ENCODE measurements at places on chromosomes 6 and 20. TPM values are rescaled to one million over a fixed set of nuclear protein-coding genes. Genes with fewer than 3 reads are reported as not detected.
A peak's percentile ranks its signal among the peaks of the same experiment; 100 is the strongest.

The C6orf52 gene
- total RNA-seq = 0.54 TPM

The LINC00237 gene
- total RNA-seq = not detected

DNA sequence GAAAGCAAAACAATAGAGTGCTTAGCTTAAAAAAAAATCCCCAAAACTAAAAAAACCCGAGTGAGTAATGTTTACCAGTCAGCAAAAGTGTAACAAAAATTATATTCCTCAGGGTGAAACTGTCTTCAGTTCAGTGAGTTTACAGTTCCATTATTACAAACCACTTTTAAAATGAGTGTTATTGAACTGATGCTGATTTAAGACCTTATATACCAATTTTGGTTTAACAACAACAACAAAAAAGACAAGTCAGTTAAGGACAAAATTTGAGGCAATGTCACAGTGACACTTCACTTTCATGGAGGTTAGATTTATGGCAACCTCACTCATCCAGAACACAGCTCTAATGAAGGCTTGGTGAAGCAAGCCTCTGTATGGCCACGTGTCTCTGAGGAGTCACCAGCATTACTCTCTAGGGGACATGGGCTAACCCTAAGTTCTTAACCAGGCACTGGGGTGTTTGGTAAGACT is 630.8 kb downstream of the PHF3 start:
- no peak for DNase-seq

- no peak for DNase-seq
These were observed 3.1 kb downstream of the NOP56 start for GRCh38 chr20:2655331-2656116.

GRCh38 chr6:90149280-90149679 is 147.4 kb downstream of the BACH2 start:
- DNase-seq = no peak

DNA sequence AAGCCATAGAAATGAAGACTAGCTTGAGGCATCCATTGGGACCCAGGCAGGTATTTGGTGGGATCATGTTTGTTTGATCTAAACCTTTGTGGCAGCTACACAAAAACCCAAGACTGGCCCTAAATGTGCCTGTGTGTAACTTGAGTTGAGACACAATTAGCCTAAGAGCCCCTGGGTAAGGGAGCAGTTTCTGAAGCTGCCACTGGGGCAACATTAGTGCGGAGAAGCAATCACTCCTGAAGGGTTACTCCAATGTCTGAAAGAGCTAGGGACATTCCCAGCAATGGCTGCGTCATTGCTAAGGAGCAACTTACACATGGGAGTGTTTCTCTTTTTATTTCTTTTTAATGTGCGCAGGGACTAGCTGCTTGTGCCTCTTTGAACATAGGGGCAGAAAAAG is 67.9 kb upstream of the EEF1E1 start:
- no peak for DNase-seq

DNA sequence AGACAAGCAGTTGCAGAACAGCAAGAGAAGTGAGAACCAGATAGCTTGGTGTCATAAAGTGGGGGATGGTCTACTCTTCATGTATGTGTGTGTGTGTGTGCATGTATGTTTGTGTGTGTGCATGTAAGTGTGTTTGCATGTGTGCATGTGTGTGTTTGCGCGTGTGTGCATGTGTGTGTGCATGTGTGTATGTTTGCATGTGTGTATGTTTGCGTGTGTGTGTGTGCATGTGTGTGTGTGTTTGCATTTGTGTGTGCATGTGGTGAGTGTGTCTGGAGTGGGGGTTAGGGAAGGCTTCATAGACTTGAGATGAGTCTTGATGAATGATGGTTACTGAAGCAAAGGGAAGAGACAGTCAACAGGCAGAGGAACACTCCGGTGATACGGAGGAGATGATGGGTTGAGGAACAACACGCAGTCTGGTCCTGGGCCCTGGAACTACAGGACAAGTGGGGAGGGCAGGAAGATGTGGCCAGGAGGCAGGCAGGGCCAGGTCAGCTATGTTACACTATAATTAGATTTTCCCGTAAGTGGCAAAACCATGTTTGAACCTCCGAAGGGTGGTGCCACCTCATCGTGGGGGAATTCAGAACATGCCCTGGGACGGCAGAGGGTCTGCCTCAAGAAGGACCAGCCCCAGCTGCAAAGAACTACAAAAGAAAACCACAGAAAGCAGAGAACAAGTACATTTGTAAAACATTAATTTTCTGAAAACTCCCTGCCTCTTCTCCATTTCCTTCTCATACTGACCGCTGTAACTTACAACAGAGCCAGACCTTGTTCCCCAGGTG is 38.7 kb upstream of the PDE10A start:
- no peak for DNase-seq

DNA sequence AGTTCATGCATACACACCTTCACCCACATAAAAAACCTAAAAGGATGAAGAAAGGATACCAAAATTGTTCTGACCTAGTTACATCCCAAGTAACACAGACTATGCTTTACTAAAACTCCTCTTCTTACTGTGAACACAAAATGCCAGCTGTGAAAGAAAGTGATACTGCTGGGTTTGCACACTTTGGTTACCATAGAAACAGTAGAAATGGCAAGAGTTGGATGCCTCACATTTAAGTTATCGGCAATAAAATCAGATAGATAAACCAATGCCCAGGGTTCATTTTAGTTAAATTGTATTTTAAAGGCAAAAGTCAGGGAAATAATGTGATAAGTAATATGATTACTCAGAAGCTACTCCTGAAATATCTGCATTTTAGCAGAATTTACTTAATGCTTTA is 161.9 kb downstream of the CDK19 start:
- DNase-seq = no peak

GRCh38 chr6:142518126-142518525 is 216.3 kb downstream of the ADGRG6 start:
- DNase-seq = no peak

GRCh38 chr6:51302431-51302830 is 483.8 kb downstream of the TFAP2B start:
- no peak for DNase-seq

The SAMD3 gene
- total RNA-seq = 51.0 TPM

GRCh38 chr6:167975458-167975857 is 22.0 kb upstream of the KIF25 start:
- DNase-seq = no peak

GRCh38 chr20:44884907-44885391 is 556 bp upstream of the YWHAB start:
- DNase-seq = no peak

The LHFPL5 gene
- not detected for total RNA-seq

- DNase-seq = no peak
These were observed 671.2 kb downstream of the COL12A1 start for GRCh38 chr6:74534465-74535211.

The RGS17 gene
- not detected for total RNA-seq

DNA sequence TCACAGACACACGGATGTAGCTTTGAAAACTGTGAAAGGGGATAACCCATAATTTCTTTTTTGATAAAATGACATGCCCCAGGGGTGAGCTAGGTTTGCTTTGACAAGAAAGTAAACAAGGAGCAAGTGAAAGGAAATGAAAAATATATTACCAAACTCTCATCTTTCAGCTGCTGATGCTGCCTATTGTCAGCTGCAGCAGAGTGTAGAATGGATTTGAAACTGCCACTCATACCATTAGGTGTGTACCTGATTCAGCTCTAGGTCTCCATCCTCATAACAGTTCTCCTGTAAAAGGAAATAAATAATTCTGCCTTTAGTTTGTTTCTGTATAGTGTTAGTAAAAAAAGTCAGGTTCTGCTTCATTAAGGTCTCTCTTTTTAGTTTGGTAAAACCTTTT is 415.1 kb upstream of the MARCKS start:
- DNase-seq = no peak

- no peak for DNase-seq
These were observed 117.4 kb upstream of the RPS6KA2 start for GRCh38 chr6:166744223-166745134.

DNA sequence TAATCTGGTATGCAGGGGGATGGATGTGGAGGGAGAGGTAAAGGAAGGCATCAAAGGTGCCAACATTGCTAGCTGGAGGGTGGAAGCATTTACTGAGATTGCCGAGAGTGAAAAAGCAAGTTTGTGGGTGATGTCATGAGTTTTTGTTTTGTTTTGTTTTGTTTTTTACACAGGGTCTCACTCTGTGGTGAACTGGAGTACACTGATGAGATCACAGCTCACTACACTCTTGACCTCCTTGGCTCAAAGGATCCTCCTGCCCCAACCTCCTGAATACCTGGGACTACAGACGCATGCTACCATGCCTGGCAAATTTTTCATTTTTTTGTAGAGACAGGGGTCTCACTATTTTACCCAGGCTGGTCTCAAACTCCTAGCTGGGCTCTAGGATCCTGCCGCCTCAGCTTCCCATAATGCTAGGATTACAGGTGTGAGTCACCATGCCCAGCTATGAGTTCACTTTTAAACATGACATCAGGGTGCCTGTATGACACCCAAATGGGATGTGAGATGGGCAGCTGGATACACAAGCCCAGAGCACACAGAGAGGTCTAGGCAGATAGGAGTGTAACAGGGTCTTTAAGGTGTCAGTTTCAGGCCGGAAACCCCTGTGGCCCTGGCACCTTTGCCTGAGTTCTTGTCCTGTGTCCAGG is 35.1 kb upstream of the HMGA1 start:
- DNase-seq = no peak

GRCh38 chr6:132592855-132593254 is 3.3 kb upstream of the TAAR5 start:
- DNase-seq = no peak

- no peak for DNase-seq
These were observed 162.4 kb upstream of the CST7 start for GRCh38 chr20:24786646-24787045.

The MMP24 gene
- total RNA-seq = 0.20 TPM

DNA sequence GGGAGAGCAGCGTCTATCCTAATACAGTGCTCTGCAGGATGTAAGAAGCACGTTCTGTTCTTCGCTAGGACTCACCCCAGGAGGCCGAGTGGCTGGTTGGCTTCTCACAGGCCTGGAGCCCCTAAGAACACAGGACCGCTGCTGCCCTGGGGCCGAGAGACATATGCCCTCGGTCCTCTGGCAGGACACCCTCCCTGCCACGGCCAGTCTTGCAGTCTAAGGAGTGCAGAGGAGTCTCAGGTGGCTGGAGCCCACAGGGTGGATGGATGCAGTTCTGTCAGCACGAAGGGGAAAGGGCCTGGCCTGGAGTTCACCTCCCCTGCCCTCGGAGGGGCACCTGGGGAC is 96.5 kb downstream of the SMOC2 start:
- no peak for DNase-seq

DNA sequence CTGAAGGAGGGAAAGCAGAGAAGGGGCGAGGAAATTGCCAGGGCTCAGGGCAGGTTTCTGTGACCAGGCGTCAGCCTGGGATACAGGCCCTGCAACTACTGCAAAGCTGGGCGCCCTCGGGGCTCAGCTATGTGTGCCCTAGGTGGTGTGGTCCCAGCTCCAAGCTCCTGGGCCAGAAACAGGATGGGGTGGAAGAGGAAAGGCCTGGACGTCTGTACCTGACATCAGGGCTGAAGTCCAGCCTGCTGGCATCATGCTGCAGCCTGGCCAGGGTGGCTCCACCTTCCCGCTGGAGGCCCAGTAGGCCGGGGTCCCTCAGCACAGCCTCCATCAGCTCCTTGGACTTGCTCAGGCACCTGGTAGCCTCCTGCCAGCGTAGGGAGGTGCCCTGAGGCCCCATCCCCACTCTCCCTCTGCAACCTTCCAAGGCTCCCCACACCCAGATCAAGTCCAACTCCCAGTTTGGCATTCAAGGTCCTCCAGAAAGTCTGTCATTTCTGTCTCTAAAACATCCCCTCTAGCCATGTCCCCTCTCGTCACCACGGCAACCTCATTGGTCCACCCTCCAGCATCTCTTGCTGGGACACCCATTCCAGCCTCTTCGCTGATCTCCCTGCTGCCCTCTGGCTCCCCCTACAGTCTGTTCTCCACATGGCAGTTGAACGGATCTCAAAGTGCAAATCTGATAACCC is 38.2 kb downstream of the KIAA1755 start:
- peak; percentile 65 for DNase-seq

The APOBEC2 gene
- total RNA-seq = not detected

The PRL gene
- not detected for total RNA-seq

The PKIB gene
- total RNA-seq = 1.3 TPM

The TMEM74B gene
- 4.0 TPM for total RNA-seq

GRCh38 chr6:112626468-112627082 is 279.4 kb downstream of the RFPL4B start:
- DNase-seq = no peak

The TBXT gene
- total RNA-seq = not detected

DNA sequence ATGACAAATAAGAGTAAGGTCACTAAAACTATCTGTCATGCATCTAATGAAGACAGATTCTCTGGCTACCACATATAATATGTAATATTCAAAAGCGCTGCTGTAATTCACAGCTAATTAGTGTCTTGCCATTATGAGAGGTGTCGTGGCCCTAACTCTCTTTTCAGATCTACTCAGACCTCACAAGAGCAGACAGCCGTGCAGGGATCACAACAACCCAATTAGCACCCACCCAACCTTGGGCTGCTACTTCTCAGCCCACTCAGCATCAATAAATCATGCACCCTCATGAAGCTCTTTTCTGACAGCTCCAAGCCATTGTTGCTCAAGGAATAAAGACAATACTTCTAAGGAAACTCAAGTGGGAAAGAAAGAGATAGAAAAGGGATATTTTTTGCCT is 61.5 kb downstream of the FRK start:
- DNase-seq = no peak

DNA sequence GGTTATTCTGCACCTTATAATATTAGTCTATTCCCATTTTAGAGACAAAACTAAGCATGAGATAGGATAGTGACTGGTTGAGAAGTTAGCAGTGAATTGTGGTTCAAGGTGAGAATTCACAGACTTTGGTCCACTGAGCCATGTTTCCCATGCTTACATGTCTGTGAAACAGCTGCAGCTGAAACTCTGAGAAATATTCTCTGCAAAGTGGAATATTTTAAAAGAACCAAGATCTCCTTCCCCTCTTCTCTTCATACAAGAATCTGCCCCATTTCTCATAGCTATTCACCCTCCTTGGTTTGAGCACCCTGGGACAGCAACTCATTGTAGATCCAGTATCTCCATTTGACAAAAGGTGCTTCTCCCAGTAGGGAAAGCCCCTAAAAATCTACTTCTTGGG is 70.2 kb upstream of the TMEM170B start:
- DNase-seq = no peak

The CFAP206 gene
- total RNA-seq = not detected

DNA sequence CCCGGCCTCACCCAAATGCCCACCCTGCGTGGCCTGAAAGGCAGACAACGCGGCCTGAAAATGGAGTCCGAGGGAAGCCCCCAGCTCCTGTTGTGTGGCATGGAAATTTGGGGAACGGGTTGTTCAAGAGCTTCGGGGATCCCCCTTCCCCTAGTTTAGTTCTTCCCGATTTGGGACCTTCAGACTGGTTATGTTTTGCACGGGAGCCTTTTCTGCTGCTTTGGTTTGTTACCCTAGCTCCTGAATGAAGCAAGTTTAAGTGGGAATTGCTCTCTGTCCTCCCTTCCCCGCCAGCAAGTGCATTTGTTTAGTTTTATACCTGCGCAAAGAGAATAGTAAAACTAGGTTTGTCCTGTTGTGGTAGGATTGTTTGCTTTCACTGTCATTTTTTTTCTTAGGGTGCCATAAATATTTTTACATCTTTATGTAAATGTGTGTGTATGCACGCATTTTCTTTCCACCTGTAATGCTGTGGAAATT is 604 bp downstream of the SH3BGRL2 start:
- DNase-seq = no peak
